ENCODE measurements at places on chromosomes 7 and 10.

DNA sequence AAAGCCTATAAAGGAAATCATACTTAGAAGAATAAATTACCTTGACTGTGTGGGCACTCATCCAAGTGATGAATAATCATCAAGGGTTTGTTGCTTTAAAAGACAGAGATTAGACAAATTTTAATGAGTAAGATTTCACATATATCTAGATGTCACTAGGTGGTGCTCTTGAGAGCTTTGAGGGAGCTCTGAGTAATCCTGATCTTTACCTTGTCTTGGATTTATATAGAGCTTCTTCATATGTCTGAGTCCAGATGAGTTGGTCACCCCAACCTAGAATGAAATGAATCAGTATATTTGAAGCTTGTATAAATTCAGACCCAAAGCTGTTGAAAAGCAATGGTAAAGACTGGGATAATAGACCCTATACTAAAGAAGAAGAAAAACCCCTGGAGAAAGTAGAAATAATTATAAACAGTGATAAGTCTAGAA lies 3.7 kb downstream of the AGR2 start:
- DNase-seq = peak; percentile 56

- DNase-seq = peak; percentile 54
These were observed 743 bp upstream of the ZCCHC24 start for GRCh38 chr10:79445977-79446757.

DNA sequence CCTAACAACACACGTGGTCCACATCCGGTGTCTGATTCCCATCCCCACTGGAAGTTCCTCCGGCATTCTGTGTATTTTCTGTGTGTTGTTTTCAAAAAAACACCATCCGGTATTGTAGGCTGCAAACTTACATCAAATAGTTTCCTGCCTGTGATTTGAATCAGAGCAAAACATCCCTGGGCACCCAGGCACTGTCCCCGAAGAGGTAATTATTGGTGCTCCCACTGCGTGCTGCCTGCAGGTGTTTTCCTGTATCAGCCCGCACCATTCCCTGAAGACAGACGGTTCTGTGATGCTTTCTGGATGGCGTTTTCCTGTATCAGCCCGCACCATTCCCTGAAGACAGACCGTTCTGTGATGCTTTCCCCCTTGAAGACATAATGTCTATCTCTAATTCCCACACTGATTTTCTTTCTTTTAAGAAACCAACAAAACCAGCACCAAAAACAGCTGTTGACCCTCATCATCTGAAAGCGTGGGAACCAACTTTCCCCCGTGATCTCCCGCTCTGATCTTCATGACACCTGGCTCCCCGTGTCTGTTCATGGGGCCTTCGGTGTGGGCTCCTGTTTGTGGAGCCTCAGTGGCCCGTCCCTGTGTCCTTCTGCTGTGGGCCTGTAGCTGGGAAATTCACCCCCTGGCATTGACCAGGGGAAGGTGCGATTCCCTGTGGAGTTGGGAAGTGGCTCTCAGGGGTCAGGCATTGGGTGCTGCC lies 205.3 kb downstream of the ADARB2 start:
- DNase-seq = no peak

- no peak for DNase-seq
These were observed 533.5 kb downstream of the GPAM start for GRCh38 chr10:111650088-111650487.

GRCh38 chr10:98300526-98301229 lies 32.7 kb upstream of the LOXL4 start:
- DNase-seq = no peak

- no peak for DNase-seq
These were observed 134.8 kb upstream of the KLF6 start for GRCh38 chr10:3919709-3920308.

DNA sequence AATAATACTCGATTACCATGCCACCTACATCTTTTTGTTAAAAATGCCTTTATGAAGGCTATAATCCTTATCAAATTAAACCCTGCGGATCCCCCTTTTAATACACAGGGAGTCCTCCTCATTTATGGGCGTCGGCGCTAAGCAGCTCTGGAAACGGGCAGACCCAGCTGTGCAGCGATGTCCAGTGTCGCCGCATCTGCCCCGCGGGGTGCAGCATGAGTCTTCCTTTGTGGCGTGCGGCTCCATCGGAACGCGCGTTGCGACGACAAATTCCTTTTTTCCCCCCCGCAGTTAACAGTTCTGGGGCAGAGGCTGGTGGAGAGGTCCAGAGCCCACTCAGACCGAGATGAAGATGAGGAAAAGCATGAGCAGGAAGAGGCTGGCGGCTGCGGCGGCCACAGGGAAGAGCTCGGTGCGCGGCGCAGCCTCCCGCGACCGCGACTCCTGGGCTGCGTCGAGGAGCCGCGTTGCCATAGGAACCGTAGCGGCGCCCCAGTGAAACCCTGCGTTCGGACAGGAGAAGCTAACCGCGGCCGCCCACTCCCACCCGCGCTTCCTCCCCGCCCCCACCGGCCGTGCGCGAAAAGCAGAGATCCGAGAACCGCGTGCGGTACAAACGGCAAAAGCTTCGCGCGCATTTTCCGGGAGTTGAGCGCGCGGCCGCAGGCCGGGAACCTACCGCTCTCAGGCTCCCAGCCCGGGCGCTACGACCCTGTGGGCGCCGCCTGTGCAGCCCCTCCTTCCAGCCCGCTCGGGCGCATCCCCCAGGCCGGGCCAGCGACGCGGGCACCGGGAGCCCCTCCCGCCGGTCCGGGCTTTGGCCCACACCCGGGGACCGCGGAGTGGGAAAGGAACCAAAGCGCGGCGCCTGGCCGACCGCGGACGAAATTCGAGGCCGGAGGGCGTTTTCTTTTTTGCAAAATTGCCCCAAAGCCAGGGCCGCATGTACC lies 130.6 kb downstream of the SPAG6 start:
- DNase-seq = peak; percentile 40

DNA sequence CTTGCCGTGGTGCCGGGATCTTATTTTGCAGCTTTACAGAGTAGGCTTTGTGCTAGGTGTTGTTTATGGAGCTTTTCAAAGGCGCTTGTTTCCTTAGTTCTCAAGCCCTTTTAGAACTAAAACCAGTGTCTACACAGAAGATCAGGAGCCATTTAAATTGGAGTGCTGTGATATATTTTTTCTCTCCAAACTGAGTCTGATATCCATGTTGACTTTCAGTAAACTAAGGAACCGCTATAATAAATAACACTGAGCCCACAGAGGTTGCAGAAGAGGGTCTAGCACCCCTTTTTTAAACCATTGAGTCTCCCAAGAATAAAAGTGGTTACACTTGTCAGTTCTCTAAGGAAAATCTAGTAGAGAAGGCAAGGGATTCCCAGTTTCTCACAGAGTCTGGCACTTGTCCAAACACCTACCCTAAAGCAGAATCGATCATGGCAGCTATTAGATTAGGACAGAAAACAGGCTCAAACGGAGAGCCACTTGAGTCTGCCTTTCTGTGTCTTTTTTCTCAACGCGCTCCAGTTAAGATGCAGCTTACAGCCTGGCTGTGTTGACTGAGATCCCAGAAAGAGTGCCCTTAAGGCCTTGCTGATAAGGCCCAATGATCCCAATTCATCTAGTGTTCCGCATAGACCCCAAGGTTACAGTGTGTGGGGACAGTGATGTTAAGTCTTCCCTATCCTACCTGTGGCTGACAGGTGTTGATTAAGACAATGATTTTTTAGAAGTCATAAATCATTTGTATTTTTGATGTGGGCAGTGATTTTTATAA lies 804 bp downstream of the TMEM106B start:
- DNase-seq = peak; percentile 60

DNA sequence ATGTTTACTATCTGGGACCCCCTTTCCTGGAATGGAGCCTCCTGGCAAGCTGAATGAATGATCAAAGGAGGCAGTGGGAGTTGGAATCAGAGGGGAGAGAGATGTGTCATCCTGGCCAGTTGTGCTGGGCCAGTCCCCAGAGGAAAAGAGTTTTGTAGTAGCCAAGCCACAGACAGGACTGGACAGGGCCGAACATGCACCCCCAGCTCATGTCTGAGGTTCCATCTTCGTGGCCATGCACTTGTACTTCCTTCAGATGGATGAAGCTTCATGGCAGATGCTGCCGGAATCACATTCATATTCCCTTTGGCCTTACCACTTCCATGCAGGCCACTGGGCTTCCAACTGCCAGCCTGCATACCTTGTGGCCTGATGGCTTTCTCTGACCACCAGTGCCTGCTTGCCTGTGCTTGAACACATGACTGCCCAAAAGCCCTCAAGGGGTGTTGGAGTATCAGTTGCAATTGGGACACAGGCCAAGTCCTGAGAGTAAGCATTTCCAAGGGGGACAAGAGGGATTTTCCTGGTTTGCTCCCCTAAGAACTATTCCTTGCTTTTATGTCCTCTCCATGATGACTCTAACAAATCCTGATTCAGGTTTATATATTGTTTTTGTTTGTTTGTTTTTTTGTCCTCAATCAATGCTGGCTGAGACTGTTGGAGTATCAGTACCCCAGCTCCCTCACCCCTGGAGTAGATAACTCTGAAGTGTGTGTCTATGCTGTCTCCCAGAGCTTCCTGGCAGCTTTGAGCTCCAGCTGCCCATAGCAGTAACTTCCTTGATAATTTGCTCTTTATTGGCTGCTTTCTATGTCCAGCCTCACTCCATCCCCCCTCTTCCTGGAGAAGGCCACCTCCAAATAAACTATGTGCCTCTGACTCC lies 63.6 kb downstream of the TMEM130 start:
- DNase-seq = no peak

GRCh38 chr10:86260564-86260963 lies 106.0 kb downstream of the GRID1 start:
- DNase-seq = no peak

- DNase-seq = no peak
These were observed 21.4 kb upstream of the GSDME start for GRCh38 chr7:24778543-24779282.

- no peak for DNase-seq
These were observed 33.9 kb downstream of the C10orf105 start for GRCh38 chr10:71685554-71686232.

DNA sequence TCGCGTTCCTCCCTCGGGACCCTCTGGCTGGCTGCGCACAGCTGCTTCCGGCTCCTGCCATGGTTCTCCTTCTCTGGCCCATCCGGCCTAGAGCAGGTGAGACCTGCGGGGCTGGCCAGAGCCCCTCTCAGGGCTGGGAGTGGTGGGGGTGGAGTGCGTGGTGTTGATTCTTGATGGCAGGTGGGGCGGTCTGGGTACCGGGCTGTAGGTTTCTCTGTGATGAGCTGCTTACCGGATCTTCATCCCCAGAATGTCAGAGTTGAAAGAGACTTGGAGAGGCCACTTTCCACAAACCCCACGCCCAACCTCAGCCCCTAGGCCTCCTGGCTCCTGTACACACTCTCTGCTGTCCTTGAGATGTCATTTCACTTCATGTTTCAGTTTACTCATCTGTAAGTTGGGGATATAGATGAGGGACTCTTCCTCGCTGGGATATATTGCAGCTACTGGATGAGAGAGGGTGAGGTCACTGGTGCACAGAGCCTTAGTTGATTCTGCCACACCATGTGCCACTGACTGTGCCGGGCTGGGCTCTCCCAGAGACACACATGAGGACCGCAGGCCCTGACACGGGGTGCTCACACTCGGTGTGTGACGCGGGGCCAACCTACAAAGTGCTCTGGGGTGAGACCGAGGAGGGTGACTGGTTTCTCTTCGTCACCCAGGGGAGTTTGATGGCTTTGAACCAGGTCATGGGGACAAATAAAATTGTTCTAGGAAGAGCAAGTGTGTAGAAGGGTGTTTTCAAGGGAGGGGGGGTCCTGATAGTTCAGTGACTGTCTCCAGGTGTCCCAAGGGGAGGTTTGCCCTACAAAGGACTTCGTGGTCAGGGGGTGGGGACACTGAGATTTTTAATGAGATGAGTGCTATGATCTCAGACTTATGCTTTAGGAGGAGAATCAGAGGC lies 29.5 kb downstream of the ZNF775 start:
- DNase-seq = no peak

- DNase-seq = no peak
These were observed 27.6 kb downstream of the EZH2 start for GRCh38 chr7:148856578-148856881.

GRCh38 chr7:123410273-123410904 lies 124.0 kb downstream of the IQUB start:
- no peak for DNase-seq

DNA sequence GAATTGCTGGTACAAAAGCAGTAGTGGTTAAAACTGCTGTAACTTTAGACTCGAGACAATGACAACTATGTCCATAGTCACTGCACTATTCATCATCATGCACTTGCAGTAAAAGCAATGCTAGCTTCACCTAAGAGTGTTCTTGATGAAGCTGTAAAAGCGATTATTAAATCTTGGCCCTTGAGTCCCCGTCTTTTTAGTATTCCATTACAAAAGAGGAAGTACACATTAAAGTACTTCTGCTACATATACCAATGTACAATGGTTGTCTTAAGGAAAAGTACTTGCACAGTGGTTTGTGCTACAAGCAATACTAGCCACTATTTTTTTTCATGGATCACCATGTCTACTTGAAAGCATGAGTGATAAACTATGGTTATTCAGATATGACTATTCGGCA lies 78.3 kb downstream of the ATAD1 start:
- DNase-seq = no peak

- DNase-seq = no peak
These were observed 2.9 kb downstream of the PITRM1 start for GRCh38 chr10:3169673-3170072.

DNA sequence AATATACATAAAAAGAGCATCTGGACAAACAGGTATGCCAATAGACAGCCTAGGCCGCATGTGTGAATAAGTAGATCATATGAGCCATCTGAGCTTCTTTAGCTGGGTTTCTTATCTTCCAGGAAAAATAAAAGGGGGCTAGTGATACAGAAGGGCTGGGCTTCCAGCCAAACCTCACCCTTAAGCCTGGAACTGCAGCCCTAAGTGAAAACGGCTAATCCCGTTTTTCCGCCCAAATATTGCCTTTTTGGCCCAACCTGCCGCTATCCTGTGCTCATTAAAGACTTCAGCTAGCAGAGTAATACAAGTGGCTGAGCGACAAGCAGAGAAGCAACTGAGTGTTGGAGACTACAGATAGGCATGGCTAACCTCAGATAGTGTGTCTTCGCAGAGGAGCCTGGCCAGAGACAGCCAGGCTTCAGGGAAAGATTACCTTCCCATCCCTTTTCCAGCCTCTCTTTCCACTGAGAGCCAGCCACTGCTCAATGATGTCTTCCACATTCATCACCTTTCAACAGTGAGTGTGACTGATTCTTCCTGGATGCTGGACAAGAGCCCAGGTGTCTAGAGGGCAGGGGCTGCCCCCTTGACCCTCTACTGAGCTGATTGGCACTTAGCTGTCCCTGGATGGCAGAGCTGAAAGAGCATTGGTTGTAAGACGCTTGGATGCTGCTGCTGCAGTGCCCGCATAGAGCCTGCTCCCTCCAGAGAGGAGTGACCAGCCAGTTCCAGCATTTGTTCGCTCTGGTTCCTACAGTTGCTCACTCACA lies 108.9 kb downstream of the ITGB8 start:
- no peak for DNase-seq

DNA sequence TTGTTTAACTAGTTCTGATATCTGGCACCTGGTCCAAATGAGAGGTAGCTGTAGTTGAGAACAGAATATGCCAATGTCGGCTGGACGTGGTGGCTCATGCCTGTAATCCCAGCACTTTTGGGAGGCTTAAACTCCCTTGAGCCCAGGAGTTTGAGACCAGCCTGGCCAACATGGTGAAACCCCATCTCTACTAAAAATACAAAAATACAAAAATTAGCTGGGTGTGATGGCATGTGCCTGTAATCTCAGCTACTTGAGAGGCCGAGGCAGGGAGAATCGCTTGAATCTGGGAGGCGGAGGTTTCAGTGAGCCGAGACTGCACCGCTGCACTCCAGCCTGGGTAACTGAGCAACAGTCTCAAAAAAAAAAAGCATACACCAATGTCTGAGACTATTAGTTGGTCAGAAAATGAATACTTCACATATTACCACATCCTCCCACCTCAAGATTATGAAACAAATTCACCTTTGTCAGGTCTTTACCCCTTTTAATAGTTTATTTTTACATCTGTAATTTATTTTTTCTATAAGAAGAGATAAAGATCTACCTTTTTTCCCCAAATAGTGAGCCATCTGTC lies 38.8 kb downstream of the EPC1 start:
- no peak for DNase-seq

Data from erythroblast (primary cell).